ENCODE measurements at places on chromosomes 1 and 21. TPM values are rescaled to one million over a fixed set of nuclear protein-coding genes. Genes with fewer than 3 reads are reported as not detected.

SIM2 gene
- total RNA-seq: 0.18 TPM

DNA sequence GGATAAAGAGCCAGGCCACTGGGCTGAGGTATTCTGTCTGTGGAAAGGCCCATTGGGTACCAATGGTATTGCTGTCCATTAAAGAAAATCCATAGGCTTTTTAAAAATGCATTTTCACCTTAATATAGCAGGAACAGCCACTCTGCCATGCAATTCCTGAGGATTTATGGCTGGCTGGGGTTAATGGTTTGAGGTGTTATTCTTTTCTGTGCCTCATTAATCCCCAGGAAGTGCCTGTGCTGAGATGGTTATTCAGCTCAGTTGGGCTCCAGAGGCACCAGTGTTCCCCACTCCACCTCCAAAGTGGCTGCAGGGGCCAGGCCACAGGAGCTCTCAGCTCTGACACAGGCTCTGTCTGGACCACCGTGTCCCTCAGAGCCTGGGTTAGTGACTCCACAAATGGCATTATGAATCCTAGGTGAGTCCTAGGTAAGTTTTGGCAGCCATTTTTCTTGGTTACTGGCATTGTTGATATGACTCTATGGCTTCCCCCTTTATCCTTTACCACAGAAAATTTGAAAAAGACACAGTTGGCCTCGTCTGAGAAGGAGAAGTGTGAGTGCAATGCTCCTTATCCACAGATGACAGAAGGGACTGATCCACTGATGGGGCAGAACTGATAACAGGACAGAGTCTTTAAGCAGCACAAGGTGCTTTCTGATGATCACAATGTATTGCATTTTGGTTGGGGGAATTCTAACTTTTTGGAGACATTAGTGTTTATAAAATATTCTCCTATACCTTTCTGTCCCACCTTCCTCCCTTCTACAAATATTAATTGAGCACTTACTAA lies 2.2 kb upstream of the PAPPA2 start:
- no peak for DNase-seq

GRCh38 chr1:236039740-236040685 lies 24.9 kb downstream of the NID1 start:
- peak; percentile 46 for DNase-seq

DNA sequence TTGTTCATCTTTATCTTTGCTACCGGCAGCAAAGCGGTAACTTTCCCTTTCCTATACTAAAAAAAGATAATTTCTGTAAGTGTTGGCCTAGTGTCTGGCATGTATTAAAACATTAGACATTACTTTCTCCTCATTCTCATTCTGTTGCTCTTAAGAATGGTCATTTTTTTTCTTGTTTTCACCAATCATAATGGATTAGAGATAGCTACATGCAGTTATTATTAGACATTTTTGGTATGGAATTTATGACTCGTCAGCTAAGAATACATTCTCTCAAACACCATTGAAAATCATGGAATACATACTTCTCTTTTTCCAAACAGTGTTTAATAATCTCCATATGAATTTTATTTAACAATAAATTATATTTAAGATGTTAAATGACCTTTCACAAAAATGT lies 1154.6 kb downstream of the BRINP3 start:
- peak; percentile 10 for DNase-seq

GRCh38 chr1:235022341-235022980 lies 106.2 kb downstream of the TOMM20 start:
- peak; percentile 52 for DNase-seq

DNA sequence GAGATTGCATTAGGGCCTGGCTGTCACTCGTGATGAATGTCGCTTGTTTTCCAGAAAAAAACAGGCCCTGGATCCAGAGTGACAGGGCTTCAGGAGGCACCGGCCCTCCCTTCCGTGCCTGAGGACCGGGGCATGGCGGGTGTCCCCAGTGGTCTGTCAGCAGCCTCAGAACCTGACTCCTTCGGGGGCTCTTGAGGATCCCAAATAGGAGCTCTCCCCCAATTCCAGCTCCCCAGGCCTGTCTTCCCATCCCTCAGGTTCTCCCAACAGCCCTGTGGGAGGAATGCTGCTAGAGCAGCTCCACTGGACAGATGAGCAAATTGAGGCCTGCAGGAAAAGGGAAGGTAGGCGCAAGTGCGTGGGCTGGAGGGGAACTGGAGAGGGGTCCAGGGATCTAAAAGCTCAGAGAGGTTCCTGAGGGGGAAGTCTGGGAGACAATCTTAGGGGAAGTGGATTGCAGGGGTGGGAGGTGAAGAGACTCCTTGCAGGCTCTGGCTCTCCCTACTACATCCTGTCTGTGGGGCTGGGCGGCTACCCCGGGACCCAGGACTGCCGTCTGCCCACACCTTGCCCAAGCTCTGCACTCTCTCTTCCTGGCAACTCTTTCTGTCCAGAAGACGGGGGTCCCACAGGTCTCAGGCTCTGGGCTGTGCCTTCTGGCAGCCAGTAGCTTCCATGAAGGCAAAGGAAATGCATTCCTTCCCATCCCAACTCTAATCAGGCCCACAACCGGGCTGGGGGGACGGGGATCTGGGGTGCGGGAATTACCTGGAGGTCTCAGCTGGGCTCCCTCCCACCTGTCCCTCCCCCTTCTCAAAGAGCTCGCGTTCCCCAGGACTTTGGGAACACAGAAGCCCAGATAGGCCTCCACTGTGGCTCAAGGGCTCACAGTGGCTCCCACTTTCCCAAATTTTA lies 105.7 kb upstream of the CASZ1 start:
- DNase-seq: no peak

DNA sequence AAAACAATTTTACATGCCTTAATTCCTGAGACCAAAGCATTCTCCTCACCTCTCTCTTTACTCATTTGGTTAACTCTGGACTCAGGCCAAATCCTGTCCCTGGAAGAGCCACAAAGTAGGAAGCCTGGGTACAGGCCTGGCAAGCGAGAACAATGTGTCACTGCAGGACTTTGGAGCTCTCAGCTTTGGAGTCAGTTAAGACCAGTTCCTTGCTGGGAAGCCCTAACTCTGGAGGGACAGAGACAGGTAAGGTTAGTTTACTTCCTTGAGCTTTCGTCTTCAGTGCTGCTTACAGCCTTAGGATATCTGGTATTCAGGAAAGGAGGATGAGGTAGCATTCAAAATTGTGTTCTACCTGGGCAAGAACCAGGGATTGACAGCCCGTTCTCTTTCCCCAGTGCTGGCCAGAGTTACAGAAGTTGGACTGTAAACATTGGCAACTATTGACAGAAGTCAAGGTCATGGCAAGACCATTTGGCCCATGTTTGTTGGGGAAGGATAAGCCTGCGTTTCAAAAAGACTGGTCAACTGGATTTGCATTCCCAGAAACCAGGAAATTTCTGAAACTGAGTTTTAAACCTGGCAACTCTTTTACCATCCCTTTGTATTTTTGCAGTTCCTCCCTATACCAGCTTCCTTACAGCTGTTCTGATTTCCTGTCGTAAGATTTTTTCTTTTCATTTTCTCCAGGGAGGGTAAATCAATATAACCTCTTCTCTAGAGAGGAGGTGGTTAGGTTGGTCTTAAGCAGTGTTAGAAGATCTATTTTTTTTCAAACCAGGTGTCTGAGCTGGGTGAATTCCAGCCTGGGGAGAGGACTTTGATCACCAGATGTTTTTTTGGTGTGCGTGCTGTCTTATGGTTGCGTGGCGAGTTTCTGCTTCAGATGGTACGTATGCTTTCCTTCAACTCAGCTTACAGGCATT lies at the start of gene C4BPB:
Gene C4BPB, plus strand, starts transcription at position 160 of the 926 bp plus-strand sequence. Its CDS starts 672 bp downstream, at position 832.
- no peak for DNase-seq

DNA sequence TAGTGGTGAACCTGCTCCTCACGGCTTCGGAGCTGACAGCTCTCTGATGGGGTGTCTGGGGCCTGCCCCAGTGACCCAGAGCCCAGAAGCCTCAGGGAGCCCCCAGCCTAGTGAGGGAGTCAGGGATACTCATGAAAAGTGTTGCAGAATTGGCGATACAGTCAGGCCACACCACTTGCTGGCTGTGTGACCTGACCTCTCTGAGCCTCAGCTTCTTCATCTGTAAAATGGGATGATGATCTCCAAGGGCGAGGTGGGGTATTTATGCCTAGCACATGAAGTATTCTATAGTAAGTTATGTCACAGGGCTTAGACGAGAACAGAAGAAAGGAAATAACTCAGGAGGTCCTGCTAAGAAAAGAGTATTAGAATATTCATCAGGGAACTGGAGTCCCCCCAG lies 1.6 kb downstream of the TMEM51 start:
- DNase-seq: no peak

DNA sequence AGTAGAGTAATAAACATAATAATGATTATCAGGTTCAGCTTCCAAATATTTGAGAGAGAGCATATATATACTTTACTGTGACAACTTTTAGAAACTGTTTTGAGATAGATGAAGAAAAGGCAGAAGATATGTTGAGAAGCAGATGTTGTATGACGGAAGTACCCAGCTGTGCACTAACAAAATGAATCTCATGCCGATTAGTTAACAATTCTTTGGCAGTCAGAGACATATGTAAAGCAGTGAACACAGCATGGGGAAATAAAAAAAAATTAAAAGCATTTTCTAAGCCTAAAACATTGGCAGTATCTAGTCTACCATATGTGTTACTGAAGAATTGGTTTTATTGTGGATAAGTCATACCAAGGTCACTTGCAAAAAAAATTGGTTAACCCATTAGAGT lies 51.8 kb downstream of the MAGI3 start:
- no peak for DNase-seq

DNA sequence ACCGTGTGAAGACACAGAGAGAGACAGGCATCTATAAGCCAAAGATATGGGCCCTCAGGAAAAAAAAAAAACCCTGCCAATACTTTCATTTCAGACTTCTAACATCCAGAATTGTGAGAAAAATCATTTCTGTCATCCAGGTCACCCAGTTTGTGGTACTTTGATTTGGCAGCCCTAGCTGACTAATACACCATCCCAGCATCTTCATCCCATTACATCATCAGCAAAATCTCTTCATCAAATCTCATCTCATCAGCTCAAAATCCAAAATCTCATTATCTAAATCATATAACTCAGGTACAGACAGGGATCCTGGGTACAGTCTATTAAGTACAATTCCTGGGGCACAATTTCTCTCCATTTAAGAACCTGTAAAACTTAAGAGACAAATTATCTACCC lies 51.9 kb upstream of the GJA8 start:
- no peak for DNase-seq

- peak; percentile 46 for DNase-seq
Observed at GRCh38 chr1:27773826-27774445, 917 bp downstream of the STX12 start.
